ENCODE measurements at places on chromosomes 5 and 9. TPM values are rescaled to one million over a fixed set of nuclear protein-coding genes. Genes with fewer than 3 reads are reported as not detected.

IFNA21 gene
- not detected for total RNA-seq

FOXD4L4 gene
- total RNA-seq, result 0.13 TPM

GADD45G gene
- not detected for total RNA-seq

TAF11L5 gene
- total RNA-seq, result not detected

CCDC192 gene
- not detected for total RNA-seq

WASHC1 gene
- total RNA-seq, result 10.6 TPM

CDX1 gene
- total RNA-seq, result not detected

PSD2 gene
- 0.09 TPM for total RNA-seq

RGS7BP gene
- not detected for total RNA-seq

FAM81B gene
- total RNA-seq, result not detected

RNF208 gene
- total RNA-seq, result 2.0 TPM

FIBCD1 gene
- 16.1 TPM for total RNA-seq

SHC3 gene
- 0.39 TPM for total RNA-seq

SMIM27 gene
- total RNA-seq, result 16.4 TPM

STING1 gene
- total RNA-seq, result 0.89 TPM

MIER3 gene
- 12.3 TPM for total RNA-seq

ZNF462 gene
- total RNA-seq, result 3.6 TPM

ZNF879 gene
- 0.65 TPM for total RNA-seq

SOX30 gene
- total RNA-seq, result not detected

POU4F3 gene
- total RNA-seq, result not detected

MCC gene
- total RNA-seq, result 0.22 TPM

FAM169A gene
- total RNA-seq, result 3.1 TPM

HTR4 gene
- not detected for total RNA-seq

MSANTD3 gene
- 71.2 TPM for total RNA-seq

DHX29 gene
- total RNA-seq, result 22.7 TPM

DBH gene
- total RNA-seq, result not detected

KIAA1958 gene
- total RNA-seq, result 2.8 TPM

ANKRA2 gene
- total RNA-seq, result 10.4 TPM

PCDHA4 gene
- 0.95 TPM for total RNA-seq

PLAC8L1 gene
- total RNA-seq, result not detected

CHSY3 gene
- 0.10 TPM for total RNA-seq

PCDHB12 gene
- total RNA-seq, result not detected

LHFPL2 gene
- 49.7 TPM for total RNA-seq

UBQLN1 gene
- 106 TPM for total RNA-seq

PCDHGA11 gene
- total RNA-seq, result not detected

MYOZ3 gene
- total RNA-seq, result not detected

PDLIM4 gene
- total RNA-seq, result 0.47 TPM

PTGS1 gene
- total RNA-seq, result 1.6 TPM

MYMK gene
- not detected for total RNA-seq

FYB1 gene
- total RNA-seq, result 9.7 TPM

C5orf34 gene
- total RNA-seq, result 4.3 TPM

ARL14EPL gene
- not detected for total RNA-seq

ARSI gene
- 34.3 TPM for total RNA-seq

TRPM6 gene
- 1.4 TPM for total RNA-seq

SLC27A6 gene
- total RNA-seq, result not detected

TOR4A gene
- 31.1 TPM for total RNA-seq

ANKRD18B gene
- total RNA-seq, result 4.2 TPM

SH3TC2 gene
- 0.23 TPM for total RNA-seq

SREK1IP1 gene
- 8.7 TPM for total RNA-seq

Data from A549 treated with ZK216348 at 1 μM for 4 hours (cell line).